ENCODE measurements at places on chromosomes 11 and 22. TPM values are rescaled to one million over a fixed set of nuclear protein-coding genes. Genes with fewer than 3 reads are reported as not detected.

The MYO7A gene
- 2.2 TPM for total RNA-seq

The C11orf87 gene
- total RNA-seq = 0.11 TPM

The PANX2 gene
- total RNA-seq = 6.7 TPM

The SIK2 gene
- total RNA-seq = 7.5 TPM

The PHETA2 gene
- 3.2 TPM for total RNA-seq

The PIWIL4 gene
- total RNA-seq = not detected

The TEX54 gene
- 1.2 TPM for total RNA-seq

The NECTIN1 gene
- total RNA-seq = 121 TPM

The RASGRP2 gene
- 26.9 TPM for total RNA-seq

The FAM83F gene
- 19.6 TPM for total RNA-seq

The OR2AT4 gene
- not detected for total RNA-seq

The RNF121 gene
- total RNA-seq = 53.3 TPM

The SYT7 gene
- 7.0 TPM for total RNA-seq

The MMP27 gene
- not detected for total RNA-seq

The SLC22A8 gene
- not detected for total RNA-seq

The GGT1 gene
- 20.5 TPM for total RNA-seq

The SYT13 gene
- 6.0 TPM for total RNA-seq

The PLEKHB1 gene
- total RNA-seq = 34.0 TPM

The TMEM86A gene
- 2.3 TPM for total RNA-seq

The BLID gene
- total RNA-seq = not detected

The TIGD3 gene
- total RNA-seq = 1.2 TPM

The RAG2 gene
- not detected for total RNA-seq

The LMO1 gene
- 0.50 TPM for total RNA-seq

The OR4C46 gene
- not detected for total RNA-seq

The LIMK2 gene
- total RNA-seq = 50.5 TPM

The OR6T1 gene
- total RNA-seq = not detected

The PTPN5 gene
- total RNA-seq = 1.4 TPM

The PCSK7 gene
- 53.9 TPM for total RNA-seq

The GAL3ST1 gene
- 5.1 TPM for total RNA-seq

The CDC45 gene
- 32.7 TPM for total RNA-seq

The UPK3A gene
- not detected for total RNA-seq

The OR5A1 gene
- not detected for total RNA-seq

The ASCL2 gene
- 0.35 TPM for total RNA-seq

The SPDYC gene
- total RNA-seq = 0.44 TPM

The PRR33 gene
- not detected for total RNA-seq

The MFRP gene
- total RNA-seq = not detected

The GLYAT gene
- not detected for total RNA-seq

The TTC9C gene
- total RNA-seq = 31.6 TPM

The ART1 gene
- not detected for total RNA-seq

The CST6 gene
- not detected for total RNA-seq
